NCI-H1694 (cell line): ENCODE measurements at places on chromosomes 12 and 14.

GRCh38 chr12:75979181-75979580, 52.4 kb downstream of the PHLDA1 start:
- no peak for DNase-seq

GRCh38 chr12:80877721-80878265, 59.9 kb downstream of the LIN7A start:
- no peak for DNase-seq

DNA sequence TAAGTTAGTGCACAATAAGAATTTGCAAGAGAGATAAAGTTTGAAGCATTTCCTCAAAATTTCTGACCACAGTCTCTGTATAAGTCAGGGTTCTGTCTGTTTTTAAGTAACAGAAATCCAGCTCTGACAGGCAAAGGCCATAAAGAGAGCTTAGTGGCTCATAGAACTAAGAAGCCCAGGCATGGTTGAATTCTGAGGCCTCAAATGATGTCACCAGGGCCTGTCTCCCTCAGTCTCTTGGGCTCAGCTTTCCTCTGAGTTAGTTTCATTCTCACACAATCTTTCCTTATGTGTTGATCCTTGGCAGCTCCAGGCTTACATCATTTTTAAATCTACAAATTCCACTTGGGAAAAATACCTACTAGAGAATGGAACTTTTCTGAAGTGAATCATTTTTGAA, 173.4 kb upstream of the ATP2B1 start:
- no peak for DNase-seq

DNA sequence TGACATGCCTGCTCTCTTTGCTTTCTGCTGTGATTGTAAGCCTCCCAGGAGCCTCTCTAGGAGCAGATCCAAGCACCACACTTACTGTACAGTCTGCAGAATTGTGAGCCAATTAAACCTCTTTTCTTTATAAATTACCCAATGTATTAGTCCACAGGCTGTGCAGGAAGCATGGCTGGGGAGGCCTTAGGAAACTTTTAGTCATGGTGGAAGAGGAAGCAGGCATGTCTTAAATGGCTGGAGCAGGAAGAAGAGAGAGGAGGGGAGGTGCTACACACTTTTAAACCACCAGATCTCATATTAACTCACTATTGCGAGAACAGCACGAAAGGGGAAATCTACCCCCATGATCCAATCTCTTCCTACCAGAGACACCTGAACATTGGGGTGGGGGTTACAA, 108.9 kb downstream of the DERA start:
- no peak for DNase-seq
